ENCODE measurements at places on chromosomes 4 and X.
A peak's percentile ranks its signal among the peaks of the same experiment; 100 is the strongest.

DNA sequence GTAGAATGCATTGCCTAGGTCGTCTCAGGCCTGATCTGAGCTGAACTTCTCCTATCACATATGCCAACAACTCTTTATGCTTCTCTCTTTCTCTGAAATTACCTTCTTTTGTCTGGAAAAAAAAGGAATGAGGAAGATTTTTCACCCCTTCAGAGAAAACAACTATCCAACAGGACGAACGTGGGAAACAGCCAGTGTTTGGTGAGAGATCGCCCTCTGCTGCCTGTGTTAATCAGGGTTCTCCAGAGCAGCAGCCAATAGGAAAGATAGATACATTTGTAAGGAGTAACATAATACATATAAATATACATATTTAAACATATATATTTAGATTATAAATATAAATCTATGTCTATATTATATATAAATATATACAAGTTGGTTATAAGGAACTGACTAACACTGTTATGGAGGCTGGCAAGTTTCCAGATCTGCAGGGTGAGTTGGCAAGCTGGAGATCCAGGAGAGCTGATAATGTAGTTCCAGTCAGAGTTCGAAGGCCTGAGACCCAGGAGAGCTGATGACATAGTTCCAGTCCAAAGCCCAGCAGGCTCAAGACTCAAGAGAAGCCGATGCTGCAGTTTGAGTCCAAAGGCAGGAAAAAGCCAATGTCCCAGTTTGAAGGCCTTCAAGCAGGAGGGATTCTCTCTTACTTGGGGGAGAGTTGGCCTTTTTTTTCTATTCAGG lies 13.3 kb downstream of the CETN2 start:
- DNase-seq, result no peak

DNA sequence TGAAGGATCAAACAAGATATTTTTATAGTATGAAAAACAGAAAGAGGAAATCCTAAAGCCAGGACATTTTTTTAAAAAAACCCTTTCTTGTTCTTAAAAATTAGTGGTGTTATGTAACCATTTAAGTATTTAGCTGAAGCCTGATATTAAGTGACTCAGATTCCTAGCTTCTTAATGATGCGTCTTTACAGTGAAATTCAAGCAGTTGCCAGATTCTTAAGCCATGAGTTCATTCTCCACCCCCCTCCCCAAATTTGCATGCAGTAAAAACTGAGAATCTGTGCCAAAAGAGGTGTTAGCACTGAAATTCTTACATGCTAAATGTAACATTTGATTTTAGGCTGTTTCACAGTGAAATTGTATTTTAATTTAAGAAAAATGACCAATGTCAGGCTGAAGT lies 180.8 kb downstream of the RAPGEF2 start:
- no peak for DNase-seq

DNA sequence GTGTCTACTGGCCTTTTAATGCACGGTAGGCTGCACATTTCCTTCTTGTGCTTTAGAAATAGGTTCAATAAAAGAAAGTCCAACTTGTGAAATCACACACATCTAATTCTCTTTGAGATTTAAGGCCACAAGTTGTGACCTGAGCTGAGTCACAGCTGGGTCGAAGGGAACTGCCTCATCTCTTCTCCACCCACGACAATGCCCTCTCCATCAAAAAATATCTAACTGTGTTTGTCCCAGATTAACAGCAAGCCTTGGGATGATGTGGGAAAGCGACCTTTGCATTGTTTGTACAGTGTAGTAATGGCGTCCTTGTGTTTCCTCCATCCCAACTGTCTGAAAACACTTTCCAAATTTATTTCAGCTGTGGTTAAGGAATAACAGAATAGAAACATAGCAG lies 168.9 kb downstream of the AMELX start:
- no peak for DNase-seq

DNA sequence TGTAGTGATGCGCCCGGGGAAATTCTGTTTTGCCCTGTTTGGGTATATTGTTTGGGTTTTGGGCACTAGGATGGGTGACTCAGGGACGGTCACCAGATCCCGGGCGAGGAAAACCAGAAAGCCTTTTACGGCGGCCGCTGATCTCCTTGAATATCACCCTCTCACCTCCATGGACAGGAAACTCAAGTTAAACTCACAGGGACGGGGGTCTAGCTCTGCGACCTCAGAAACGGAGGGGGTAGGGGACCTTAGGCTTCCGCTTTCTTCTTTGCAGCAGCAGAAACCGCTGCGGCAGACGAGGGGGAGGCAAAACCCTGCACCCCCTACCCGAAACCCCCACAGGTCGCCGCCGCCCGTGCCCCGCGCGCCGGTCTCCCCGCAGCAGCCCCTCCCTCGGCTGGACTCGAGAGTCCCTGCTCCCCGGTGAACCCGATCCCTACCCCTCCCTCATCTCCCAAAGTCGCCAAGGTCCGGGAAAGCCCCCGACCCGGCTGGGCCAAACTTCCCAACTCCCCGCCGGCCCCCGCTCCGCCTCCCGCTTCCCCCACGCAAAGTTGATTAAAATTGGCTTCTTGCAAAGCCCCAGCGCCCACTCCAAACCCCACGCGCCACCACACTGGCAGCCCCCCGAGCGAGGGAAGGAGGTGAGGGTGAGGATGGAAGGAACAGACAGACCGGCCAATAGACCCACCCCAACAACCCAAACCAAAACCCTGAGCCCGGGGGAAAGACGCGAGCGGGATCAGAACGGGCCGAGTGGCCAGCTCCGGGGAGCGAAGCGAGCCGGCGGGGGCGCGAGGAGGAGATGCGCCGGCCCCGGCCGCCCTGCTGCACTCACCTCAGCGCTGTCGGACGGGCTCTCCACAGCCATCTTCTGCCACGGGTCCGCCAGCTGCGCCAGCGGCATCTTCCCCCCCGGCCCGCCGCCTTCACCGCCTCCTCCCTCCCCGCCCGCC lies 705 bp downstream of the RPS6KA3 start:
- peak; percentile 42 for DNase-seq

All from naive thymus-derived CD8-positive, alpha-beta T cell (primary cell).